Stimulated activated naive CD8-positive, alpha-beta T cell treated with anti-CD3 and anti-CD28 coated beads, Interleukin-15, amount 100 ng/mL, for 72 hours (primary cell): ENCODE measurements at places on chromosomes 4 and X.

- DNase-seq, result no peak
These were observed 365.1 kb downstream of the AFF2 start for GRCh38 chrX:148865277-148866210.

DNA sequence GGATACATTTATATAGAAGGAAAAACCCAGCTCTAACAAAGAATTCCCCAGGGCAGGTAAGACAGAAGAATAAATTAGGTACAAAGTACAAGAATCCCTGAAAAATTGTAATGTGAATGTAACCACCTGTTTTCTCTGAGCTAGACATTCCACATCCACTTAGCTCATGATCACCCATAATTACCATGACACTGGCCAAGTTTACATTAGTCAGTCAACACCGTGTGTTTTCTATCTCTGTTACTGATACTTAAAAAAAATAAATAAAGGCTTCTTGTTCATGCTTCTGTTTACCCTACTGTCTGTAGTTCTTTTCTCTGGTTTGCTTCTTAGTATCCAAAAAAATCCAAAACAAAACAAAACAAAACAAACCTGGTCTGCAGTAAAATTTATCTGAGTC lies 66.0 kb downstream of the CBLL2 start:
- DNase-seq, result no peak

- no peak for DNase-seq
These were observed 37.6 kb upstream of the FAM156A start for GRCh38 chrX:52995987-52996331.

DNA sequence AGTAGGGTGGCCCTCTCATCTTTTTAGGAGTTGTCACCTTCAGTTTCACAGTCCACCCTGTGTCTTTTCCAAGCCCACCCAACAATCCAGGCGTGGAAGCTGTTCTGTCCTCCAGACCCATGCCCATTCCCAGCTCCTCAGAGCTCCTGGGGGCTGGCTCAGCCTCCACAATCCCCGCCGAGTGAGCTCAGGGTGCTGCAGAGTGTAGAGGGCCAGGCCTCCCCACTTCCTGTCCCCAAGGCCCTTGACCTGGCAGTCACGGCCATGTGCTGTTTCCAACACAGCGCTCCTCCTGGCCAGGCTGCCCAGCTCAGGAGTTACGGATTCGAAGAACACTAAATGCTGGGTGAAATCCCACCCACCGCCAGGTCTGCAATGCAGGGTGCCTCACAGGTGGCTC lies 31.8 kb downstream of the PDHA1 start:
- no peak for DNase-seq

- peak; percentile 25 for DNase-seq
These were observed 10.7 kb downstream of the SEPTIN6 start for GRCh38 chrX:119682019-119682989.

DNA sequence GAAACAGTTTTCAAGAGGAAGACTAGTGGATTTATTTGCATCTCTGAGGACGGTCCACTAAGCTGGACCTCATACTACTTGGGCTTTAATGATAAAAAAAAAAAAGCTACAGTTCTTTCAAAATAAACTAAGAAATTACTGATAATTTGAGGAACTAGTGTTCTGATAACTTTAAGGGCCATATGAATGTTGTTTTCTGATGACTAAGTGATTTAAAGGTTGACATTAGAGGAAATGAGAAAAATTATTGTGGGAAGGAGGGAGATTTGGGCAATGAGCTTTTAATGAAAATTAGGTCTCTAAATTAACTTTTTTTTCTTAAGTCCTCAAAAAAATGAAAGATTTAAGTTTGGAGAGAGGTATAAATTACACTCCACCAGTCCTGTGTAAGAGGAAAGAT lies 60.8 kb upstream of the IL2 start:
- no peak for DNase-seq

GRCh38 chr4:141102367-141102766 lies 30.9 kb downstream of the RNF150 start:
- no peak for DNase-seq

GRCh38 chrX:43679778-43680177 lies 23.7 kb downstream of the MAOA start:
- no peak for DNase-seq

DNA sequence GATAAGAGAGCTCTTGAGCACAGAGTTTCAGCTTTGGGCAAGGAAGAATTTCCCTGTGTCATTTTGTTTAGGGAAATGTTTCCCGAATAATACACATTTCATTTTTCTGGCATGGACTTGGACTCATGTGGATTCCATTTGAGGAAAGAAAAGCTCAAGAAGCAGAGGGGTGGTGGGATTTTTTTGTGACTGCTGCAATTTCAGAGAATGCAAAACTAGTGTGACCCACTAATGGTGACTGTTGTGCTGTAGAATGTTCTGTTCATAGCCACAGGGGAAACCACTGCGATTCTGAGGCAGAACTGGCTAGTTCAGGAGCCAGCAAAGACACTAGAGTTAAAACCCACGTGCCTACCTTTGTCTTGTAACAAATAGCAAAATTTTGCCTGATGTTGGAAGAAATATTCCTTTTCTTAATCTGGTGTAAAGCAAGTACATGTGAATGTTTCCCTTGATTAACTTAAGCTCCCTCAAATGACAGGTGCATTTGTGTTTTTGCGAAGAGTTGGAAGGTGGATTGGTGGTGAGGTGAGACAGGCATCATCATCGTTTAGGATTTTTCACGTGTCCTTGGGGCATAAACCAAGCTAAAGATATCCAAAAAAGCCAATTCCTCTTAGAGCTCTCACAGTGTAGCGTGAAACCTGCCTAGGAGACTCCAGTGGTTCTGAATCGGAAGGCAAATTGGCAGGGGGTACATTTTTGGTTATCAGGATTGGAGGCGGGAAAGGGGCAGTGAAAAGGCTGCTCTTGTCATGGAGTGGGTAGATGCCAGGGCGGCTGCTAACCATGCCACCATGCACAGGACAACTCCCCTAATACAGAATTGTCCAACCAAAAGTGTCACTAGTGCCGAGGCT lies 38.0 kb upstream of the FAM9C start:
- DNase-seq, result peak; percentile 29

DNA sequence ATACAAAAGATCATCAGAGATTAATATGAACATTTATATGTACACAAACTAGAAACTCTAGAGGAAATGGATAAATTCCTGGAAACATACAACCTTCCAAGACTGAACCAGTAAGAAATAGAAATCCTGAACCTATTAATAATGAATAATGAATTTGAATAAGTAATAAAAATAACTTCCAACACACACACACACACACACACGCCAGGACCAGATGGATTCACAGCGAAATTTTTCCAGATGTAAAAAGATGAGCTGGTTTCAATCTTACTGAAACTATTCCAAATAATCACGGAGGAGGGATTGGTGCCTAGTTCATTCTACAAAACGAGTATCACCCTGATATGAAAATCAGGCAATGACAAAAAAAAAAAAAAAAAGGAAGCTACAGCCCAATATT lies 1095.0 kb downstream of the FAT4 start:
- no peak for DNase-seq

DNA sequence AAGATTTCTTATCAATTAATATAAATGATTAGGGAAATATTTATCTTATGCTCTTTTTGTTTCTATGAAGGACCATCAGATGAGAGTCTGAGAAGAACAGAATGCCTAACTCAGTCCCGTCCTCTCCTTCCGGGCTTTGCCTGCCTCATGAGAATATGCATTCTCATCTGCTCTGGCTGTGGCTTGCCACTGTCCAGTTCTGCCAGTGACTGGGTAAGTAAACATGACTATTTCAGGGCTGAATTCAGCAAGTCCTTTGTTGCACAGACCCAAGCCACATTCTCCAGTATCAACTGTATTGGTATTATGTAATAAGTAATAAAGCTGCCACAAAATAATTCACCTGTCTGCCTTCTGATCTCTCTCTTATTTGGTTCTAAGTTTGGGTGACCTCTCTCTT lies 110.7 kb downstream of the WDFY3 start:
- DNase-seq, result no peak

- no peak for DNase-seq
These were observed 13.4 kb downstream of the ZAR1 start for GRCh38 chr4:48503233-48504025.

- DNase-seq, result no peak
These were observed 102.7 kb downstream of the SPCS3 start for GRCh38 chr4:176422511-176422910.

GRCh38 chrX:155611302-155611701 lies 1.4 kb downstream of the TMLHE start:
- no peak for DNase-seq

DNA sequence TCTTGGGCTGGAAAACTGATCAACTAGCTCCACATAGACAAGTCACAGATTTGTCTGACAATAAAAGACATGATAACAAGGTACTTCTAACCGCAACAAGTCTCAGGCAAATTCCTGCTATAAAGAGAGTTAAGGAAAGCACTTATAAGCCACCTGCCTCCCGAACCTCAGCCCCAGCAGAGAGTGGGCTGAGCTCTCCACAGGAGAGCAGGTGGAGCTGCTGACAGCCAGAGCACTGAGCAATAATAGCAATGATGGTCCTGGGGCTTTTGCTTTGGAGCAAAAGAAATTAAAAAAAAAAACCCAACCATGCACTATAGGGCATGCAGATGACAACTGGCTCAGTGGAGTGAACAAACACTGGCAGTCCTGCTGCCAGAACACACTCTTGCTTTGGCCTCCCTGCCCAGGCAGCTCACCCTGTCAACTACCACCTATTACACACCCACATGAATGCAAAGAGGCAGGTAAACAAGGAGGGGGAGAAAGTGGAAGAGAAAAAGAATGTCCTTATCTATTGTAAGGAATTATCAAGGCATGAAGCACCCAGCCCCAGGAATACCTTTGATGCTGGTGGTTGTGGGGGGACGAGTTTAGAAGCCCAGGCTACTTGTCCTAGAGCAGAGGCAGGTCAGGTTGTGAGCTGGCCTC lies 135.8 kb upstream of the DGKK start:
- DNase-seq, result no peak

- DNase-seq, result no peak
These were observed 641.3 kb downstream of the RPA4 start for GRCh38 chrX:97524997-97525396.

- DNase-seq, result peak; percentile 8
These were observed 30.5 kb upstream of the COL25A1 start for GRCh38 chr4:109332926-109333464.

- DNase-seq, result no peak
These were observed 95.2 kb upstream of the DKK2 start for GRCh38 chr4:107131295-107131694.

- no peak for DNase-seq
These were observed 8.6 kb upstream of the RAB28 start for GRCh38 chr4:13492747-13493146.

- DNase-seq, result peak; percentile 62
These were observed 2.4 kb downstream of the RHOH start for GRCh38 chr4:40199179-40199670.

DNA sequence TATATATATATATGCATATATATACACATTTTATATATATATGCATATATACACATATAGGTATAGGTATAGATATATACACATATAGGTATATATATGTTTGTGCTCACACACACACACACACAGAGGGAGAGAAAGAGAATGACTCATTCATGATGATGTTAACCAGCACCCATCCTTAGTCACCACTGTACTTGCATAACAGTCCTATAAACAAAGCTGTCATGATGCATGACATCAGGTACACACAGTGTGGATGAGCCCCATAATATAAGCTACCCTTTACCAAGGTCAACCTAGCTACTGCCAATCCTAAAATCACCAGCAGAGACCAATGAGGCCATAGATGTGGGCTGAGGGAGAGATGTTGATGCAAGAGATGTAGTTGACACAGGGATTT lies 1408.0 kb downstream of the RAPGEF2 start:
- DNase-seq, result no peak

- DNase-seq, result no peak
These were observed 1.4 kb upstream of the ADGRL3 start for GRCh38 chr4:61198686-61199085.

DNA sequence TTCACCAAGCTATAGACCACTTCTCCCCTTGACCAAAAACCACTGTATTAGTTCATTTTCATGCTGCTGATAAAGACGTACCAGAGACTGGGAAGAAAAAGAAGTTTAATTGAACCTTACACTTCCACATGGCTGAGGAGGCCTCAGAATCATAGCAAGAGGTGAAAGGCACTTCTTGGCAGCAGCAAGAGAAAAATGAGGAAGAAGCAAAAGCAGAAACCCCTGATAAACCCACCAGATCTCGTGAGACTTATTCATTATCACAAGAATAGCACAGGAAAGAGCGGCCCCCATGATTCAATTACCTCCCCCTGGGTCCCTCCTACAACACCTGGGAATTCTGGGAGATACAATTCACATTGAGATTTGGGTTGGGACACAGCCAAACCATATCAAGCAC lies 97.8 kb downstream of the DOCK11 start:
- no peak for DNase-seq

- peak; percentile 39 for DNase-seq
These were observed 623.8 kb upstream of the DIPK2B start for GRCh38 chrX:45824471-45824870.

DNA sequence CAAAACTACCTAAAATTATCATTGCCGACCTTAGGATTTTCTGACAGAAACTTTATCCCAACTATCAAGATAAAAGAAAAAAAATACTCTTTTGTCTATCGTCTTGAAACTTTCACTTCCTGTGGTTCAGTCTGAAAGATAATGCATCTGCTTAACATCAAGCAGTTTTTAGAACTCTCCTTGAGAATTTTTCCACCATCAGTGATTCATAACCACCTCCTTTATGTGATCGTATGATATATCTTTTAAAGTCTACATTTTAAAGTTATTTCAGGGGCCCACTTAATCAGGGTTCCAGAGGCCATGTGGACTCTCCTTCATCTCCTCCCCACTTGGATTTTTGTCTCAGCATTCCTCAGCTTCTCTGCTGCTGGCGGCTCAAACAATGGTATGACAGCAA lies 272.8 kb upstream of the TENM3 start:
- no peak for DNase-seq

- DNase-seq, result no peak
These were observed 407.0 kb downstream of the KLHL4 start for GRCh38 chrX:87924619-87925018.

- DNase-seq, result no peak
These were observed 80.0 kb downstream of the JAKMIP1 start for GRCh38 chr4:6120361-6120760.

DNA sequence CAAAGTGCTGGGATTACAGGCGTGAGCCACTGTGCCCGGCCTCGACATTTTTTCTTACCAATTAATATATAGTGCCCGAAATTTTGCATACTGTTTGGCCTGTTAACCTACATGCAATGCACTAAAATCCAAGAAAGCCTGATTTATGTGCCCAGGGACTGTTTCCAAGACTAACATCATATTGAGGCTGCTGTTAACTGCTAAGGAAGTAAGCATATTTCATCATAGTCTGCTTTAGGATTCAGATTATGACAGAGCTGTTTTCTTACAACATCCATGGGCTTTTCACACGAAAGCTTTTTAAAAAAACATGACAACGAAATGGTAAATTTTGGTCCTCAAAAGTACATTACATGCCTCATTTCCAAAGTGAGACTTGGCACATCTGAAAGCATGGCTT lies 84.4 kb downstream of the STOX2 start:
- DNase-seq, result no peak

GRCh38 chrX:119755981-119756533 lies 2.3 kb upstream of the SOWAHD start:
- DNase-seq, result peak; percentile 73

- DNase-seq, result no peak
These were observed 242.1 kb downstream of the ADAMTS3 start for GRCh38 chr4:72326692-72327632.
